ENCODE measurements at places on chromosomes 11 and 22.

DNA sequence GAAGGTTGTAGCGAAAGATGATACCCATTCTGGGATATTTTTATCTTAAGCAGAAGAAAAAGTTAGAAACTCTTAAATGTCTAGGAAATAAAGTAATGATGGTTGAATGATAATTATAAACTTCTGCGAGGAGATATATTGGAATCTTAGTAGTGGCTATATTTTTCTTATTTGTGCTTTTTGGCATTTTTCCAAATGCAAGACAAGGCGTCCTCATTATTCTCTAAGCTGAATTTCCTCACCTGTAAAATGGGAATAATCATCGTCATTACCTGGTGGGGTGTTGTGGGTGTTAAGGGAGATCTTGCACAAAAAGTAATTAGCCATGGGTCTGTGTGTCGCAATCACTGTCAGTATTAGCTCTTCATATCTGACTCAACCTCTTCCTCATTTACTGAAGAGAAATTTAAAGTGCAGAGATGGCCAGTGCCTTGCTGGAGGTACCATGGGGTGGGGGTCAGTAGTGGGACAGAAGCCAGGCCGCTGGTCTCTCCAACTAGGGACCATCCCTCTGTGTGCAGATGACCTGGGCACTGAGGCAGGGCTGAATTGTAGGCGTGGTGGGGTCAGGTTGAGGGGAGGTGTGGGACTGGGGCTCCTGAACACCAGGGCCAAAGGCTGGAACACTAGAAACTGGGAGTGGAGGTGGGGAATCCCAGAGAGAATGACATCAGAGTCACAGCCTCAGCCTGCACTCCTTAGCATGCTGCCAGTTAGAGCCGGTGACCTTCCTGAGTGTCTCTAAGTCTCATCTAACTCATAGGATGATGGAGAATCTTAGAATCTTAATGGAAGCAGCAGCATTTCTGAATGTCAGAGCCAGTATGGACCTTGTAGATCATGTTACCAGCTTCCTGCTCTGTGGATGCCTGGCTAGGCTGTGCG, 4.1 kb downstream of the PITPNM1 start:
- no peak for DNase-seq

- no peak for DNase-seq
These were observed 69.7 kb downstream of the ELFN2 start for GRCh38 chr22:37357446-37358075.

GRCh38 chr11:69427337-69427736, 54.1 kb upstream of the LINC01488 start:
- no peak for DNase-seq

GRCh38 chr11:1208394-1209261, 14.2 kb upstream of the MUC5B start:
- no peak for DNase-seq

- peak; percentile 44 for DNase-seq
These were observed 3.6 kb upstream of the FBXO3 start for GRCh38 chr11:33777906-33778305.

DNA sequence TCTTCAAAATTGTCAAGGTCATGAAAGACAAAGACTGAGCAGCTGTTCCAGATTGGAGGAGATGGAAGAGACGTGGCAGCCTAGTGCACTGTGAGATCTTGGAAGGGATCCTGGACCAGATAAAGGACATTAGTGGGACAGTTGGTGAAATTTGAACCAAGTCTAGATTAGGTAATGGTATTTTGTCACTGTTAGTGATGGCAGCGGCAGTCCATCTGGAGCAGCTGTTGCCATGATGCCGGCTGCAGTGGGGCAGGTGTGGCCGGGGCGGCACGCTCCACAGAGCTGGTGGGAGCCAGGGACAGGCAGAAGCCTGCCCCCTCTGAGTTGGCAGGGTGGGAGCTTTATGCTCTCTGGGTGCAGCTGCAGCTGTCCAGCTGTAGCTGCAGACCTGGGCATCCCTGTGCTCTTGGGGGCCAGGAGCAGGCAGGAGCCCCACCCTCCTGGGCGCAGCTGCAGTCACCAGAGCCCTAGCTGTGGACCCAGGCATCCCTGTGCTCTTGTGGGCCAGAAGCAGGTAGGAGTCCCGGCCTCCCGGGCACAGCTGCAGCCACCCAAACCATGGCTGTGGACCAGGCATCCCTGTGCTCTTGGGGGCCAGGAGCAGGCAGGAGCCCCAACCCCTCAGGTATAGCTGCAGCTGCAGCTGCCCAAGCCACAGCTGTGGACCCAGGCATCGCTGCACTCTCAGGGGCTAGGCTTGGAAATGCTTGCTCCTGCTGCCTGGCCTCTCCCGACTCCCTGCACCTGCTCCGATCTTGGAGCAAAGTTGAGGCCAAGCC, 20.7 kb downstream of the DIXDC1 start:
- DNase-seq, result no peak

DNA sequence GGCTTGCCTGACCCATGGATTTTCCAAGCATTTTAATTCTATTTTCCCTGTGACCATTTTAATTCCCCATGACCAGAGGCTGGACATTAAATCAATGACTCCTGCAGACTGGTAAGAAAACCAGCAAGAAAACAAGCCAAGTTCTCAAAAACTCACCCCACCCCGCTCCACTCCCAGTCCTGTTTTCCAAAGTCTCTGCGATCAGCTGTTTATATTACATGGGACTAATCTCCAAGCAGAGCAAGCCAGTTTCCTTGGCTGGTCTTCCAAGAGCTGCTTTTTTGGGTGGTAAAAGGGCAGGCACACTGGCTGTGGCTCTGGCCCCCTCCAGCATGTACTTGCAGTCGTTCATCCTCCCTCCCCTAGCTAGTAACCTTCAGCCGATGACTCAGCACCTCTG, 97.9 kb downstream of the RRAS2 start:
- DNase-seq, result no peak

DNA sequence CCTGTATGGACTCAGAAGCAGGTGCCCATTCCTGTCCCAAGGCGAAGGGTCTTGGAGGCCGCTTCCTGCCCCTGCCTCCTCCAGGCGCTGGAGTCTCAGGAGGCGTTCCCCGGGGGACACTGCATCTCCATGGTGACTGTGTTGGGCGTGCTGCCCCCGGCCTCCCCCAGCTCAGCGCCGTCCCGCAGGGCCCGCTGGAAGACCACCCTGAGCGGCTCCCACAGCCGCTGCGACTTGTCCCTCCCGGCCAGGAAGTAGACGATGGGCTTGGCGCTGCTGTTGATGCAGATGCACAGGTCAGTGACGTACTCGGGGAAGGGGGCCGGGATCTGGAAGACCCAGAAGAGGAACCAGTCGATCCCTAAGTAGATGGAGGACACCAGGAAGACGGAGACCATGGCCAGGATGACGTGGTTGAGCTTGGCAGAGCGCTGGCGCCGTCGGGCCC, 7.8 kb downstream of the MRGPRF start:
- no peak for DNase-seq

GRCh38 chr11:10751581-10751940, 515 bp downstream of the CTR9 start:
- no peak for DNase-seq

DNA sequence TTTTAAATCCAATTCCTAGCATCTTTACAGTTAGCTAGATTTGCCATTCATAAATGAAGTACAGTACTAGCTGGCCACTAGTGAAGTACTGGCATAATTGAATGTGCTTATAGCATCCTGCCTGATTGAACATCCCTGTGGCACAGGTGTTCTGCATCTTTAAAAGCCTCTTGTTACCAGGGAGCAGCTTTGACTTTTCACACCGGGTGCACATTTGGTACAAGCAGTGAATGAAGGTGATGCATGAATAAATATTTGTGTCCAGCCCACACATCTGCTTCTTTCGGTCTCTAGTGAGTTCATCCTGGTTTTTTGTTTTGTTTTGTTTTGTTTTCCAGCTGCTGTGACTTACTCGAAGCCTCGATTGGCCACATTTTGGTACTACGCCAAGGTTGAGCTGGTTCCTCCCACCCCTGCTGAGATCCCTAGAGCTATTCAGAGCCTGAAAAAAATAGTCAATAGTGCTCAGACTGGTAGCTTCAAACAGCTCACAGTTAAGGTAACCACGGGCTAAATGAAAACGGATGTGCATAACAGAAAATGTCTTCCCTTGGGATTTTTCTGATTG, 5.3 kb downstream of the ATP5MG start:
- no peak for DNase-seq

- DNase-seq, result peak; percentile 10
These were observed 47.2 kb upstream of the SYT7 start for GRCh38 chr11:61627850-61628661.

- DNase-seq, result no peak
These were observed 49.5 kb downstream of the IGF2 start for GRCh38 chr11:2089536-2090165.

Measured in CD4-positive, alpha-beta T cell treated with Interleukin-2 at 100 ng/mL for 4 hours (primary cell).